ENCODE measurements at places on chromosomes 11 and 22.

- no peak for DNase-seq
Measured at GRCh38 chr22:49266561-49267519, 560.8 kb downstream of the BRD1 start.

DNA sequence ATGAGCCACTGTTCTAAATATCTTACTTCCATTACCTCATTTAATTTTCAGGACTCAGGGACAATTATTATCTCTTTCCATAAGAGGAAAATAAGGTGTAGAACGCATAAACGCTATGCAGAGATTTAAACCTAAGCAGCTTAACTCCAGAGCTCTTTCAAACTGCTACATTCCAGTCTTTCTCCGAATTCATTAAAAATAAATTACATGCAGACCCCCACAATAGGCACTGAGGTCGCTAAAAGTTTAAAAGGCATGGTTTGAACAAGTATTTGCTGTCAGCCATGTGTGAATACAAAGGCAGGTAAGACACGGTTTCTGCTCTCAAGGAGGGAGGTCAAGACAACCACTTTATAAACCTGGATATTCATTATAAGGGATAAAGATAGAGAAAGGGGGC is 983 bp downstream of the NARS2 start:
- DNase-seq, result no peak

DNA sequence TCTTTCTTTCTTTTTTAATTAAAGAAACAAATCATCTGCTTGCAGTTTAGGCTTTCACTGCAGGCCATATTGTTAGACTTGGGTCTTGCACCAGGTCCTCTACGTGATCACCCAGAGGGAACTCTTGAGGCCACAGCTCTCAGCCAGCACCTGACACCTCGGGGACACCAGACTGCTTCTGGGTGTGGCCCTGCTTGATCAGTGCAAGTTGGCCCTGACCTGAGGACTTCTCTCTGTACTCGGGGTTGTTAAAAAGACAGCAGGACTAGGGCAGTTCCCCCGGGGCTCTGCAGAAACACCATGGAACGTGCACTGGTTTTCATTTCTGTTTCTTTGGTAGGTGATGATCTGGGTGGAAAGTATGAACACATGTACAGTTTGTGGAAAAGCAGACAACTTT is 51.2 kb upstream of the MYO18B start:
- no peak for DNase-seq

DNA sequence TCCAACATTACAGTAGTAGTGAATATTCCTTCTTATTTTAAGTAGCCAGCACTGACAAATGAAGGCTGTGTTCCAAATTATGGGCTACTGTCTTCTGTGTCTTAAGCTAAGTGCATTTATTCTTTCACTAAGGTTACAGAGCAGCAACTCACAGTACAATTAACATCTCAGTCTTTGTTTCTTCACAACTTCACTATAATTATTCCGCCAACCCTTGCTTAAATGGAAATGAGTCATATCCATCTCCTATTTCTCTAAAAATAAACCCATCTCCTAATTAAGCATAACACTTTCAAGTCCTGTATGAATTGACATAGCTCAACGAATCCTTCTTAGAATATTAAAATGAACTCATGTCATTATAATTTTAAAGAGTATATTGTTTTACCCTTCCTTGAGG is 6.7 kb downstream of the ETS1 start:
- DNase-seq, result no peak

DNA sequence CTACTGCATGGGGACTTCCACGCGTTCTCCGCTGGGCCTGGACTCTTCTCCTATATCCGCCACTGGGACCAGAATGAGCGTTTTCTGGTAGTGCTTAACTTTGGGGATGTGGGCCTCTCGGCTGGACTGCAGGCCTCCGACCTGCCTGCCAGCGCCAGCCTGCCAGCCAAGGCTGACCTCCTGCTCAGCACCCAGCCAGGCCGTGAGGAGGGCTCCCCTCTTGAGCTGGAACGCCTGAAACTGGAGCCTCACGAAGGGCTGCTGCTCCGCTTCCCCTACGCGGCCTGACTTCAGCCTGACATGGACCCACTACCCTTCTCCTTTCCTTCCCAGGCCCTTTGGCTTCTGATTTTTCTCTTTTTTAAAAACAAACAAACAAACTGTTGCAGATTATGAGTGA is 7.7 kb downstream of the SLC3A2 start:
- DNase-seq, result no peak

DNA sequence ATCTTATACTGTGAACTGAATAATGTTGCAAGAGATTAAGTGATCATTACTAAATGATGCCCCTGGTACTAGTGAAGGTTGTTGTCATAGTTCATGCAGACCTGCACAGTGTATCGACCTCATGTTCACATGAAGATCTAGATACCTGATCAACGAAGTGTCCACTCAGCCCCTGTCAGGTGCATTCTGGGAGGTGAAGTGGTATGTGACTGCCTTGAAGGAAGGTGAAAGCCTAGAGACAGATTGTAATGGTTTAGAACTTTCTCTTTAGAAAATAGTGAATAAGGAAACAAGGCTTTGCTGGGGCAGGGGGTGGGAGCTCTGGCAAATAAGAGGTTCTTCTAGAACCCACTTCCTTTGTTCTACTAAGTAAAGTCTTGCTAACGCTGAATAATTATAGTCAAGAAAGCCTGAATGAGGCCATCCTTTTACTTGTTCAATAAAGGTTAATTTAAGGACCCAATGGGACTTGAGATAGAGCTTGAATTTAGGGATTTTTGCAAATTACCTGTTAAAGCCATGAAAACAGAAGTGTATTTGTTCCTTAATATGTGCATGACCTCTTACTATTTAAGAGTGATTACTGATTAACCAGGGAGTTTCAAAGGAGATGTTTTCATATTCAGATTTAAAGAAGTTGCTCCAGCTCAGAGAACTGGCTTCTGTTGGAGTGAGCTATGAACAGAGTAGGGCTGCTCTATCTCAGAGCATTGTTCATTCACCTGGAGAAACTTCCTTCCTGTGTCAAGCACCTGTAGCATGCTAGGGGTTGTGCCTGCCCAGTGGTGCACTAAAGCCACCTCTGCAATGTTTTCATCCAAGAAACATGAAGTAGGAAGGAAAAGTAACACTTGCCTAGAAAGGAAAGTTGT is 45.3 kb downstream of the C22orf31 start:
- DNase-seq, result no peak

- DNase-seq, result no peak
Measured at GRCh38 chr11:70448983-70449567, 50.7 kb downstream of the CTTN start.

DNA sequence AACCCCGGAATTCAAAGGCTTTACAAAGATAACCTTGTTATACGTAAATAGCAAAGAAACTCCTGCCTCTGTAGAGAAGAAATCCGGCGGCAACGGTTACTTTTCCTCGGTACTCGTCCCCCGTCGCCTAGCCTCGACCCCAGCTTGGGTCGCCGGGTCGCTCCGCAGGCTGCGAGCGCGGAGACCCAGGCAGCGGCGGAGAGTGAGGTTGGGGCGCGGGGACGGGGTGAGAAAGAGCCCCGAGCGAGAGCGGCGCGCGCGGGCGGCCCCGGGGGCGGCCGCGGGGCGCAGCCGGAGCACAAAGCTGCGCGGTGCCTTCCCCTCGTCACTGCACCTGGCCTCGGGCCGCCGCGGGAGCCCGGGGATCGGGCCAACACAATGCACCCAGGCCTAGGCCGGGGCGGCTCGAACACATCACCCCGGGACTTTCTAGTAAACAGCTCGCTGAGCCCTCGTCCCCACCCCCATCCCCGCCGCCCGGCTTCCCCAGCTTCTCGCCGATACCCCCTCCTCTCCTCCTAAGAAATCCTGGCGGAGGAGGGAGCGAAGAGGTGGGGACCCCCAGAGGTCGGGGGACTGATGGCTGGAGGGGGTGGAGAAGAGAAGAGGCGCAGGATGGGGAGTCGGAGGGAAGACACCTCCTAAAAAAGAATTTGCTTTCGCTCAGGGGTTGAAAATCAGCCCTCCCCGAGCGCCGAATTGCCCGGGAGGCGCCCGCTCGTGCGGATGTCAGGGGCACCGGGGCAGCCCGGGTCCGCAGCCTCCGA is 845 bp downstream of the MPPED2 start:
- no peak for DNase-seq

DNA sequence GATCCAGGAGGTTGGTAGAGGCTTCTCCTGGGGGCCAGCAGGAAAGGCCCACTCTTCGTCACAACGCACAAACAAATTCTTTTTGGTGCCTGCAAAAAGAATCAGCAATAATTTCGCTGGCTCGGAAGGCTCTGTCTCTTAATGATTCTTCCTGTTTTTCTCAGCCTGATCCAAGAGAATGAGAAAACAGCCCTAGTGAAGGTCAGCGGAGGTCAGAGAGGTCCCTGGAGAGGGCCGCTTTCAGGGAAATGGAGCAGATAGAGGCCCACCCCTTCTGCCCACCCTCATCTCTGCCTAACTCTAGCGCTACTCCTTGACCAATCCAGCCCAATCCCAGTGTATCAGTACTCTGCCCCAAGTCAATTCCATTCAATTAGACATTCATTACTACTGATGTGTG is 19.2 kb downstream of the LRRC55 start:
- DNase-seq, result no peak

DNA sequence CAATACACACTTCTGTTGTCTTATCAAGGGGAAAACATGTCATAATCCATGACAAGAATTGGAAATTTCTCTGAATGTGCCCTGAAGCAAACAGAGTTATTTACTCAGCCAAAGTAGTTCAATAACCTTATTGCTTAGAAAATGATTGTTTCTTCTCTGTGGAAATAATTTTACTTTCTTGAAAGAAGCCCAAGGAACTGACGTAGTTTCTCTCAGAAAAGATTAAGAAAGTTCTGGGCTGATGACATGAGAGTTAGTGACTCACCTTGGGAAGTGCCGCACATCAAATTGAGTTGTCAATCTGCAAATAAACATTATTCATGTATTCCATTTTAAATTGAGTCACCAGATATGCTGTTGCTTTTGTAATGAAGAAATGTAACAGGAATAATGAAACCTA is 418.6 kb upstream of the LRRC4C start:
- no peak for DNase-seq

GRCh38 chr11:19632499-19632834 is 80.2 kb upstream of the NAV2 start:
- DNase-seq, result no peak

All from stimulated activated CD4-positive, alpha-beta T cell treated with anti-CD3 and anti-CD28 coated beads, Interleukin-2, amount 100 ng/mL, for 24 hours (primary cell).